CD4-positive, alpha-beta T cell treated with Interleukin-1 beta for 1 hour (primary cell): ENCODE measurements at places on chromosomes 16 and 17.

GRCh38 chr16:72884573-72884972 lies 163.4 kb downstream of the ZFHX3 start:
- no peak for DNase-seq

DNA sequence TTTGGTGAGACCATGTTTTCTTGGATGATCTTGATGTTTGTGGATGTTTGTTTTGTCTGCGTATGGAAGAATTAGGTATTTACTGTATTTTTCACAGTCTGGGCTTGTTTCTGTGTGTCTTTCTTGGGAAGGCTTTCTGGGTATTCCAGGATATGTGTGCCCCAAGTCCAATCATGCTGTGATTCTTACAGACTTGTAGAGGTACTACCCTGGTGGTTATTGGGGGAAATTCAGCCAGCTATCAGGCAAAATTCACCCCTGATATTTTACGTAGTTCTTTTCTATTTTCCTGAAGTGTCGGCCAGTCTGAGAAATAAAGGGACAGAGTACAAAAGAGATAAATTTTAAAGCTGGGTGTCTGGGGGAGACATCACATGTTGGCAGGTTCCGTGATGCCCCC lies 33.4 kb upstream of the ARL4D start:
- DNase-seq, result no peak

- DNase-seq, result no peak
Measured at GRCh38 chr16:28904828-28905227, 20.2 kb downstream of the RABEP2 start.

DNA sequence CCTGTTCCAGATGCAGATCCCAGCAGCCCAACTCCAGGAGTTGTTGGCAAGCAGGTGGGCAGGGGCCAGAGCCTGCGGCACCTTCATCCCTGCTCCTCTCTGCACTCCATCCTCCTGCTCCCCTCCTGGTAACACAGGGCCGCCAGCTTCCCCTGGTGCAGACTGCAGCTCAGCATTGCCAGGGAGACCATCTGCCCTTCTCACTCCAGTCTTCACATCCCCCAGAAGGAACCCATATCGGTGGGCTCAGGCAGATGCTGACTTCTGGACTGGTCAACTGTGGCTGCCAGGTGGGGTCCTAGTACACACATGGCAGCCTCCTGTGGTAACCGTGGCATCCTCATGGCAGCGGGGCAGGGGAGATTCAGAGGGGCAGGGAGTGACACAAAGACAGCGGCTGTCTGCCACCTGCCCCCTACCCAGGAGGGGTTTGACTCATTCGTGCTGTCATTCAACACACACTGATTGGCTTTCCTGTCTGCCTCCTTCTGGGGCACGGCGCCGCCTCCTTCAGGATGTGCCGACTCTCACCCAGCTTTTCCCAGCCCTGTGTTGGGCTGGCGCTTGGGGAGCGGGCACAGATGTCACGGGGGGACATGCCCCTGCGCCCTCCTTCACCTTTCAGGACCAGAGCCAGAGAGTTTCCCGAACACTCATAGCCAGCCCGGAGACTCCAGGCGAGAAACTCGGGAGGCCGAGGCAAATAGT lies 120.9 kb downstream of the CMIP start:
- no peak for DNase-seq

GRCh38 chr16:595942-596735 lies 6.3 kb downstream of the RAB40C start:
- DNase-seq, result no peak

DNA sequence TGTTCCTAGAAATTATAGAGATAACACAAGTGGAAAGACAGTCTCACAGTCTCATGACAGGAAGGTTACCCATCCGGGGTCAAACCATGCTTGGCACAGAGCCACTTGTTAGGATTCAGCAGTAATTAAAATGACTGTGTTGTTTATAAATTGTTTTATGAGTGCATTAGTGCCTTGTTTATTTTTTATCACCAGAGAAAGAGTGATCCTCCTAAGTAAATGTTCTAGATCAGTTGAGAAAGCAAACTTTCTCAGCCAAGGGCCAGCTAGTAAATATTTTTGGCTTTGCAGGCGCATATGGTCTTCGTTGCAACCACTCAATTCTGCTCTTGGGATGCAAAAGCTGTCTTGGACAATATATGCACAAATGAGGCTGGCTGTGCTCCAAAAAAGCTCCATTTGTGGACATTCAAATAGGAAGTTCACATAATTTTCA lies 253.9 kb upstream of the CACNG5 start:
- no peak for DNase-seq

DNA sequence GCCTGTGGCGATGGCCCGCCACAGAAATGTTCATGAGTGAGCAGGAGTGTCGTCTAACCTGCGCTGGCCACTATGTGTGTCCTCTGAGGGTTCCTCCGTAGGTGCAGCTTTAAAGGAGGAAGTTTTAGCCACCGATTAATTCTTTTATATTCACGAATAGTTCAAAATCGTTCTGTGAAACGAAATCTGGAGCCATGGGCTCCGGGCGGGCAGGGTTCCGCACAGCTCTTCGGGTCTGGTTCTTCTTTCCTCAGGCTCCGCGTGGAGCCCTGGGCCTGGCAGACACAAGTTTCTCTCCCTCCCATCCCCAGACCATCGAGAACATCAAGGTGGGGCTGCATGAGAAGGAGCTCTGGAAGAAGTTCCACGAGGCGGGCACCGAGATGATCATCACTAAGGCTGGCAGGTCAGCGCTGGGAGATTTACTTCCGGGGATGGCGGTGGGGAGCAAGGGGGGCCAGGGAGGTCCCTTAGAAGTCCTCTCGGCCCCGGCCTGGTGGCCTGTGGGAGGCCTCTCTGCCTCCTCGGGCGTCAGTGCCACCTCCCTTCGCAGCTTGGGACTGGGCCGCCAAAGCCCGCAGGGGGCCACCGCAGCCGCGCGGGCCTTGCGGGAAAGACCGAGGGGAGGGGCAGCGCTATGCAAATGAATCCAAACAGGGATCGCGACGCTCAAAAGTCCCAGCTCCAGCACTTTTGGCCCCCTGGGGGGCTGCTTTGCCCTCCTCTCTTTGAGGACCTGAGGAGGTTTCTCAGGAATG lies 5.2 kb downstream of the TBX4 start:
- no peak for DNase-seq

DNA sequence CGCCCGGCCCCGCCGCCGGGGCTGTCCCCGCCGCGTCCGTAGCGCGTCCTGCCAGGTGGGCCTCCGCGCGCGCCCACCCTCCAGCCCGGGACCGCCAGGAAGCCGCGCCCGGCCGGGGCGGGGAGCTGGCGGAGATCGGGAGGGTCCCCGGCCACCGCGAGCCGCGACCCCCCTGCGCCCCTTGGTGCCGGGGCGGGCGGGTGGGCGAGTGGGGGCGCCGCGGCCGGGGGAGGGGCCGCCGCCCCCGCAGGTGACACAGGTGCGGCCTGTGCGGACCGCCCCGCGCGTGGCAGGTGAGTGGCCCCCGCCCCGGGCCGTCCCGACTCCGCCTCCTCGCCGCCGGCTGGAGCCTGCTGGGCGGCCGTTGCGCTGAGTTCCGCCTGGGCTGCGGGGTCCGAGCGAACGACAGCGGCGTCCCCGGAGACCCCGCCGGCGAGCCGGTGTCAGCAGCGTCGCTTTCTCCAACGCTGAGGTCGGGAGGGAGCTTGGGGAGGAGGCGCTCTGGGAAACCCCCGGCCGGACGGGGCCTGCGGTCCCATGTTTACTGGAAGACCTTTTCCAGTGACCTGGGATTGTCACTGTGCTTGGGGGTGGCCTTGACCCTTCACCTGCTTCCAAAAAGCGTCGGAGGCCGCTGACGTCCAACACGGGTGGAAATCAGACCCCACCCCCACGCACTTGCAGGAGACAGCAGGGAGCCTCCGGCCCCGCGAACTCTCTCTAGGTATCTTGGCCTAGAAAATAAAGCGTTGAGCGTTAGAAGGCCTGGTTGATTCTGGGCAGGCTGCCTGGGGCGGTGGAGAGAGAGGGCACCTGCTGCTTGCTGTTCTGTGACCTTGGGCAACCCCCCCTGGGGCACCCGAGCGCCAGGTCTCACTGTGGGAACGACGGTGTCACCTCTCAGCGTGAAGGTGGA lies 542 bp downstream of the KLHL36 start:
- peak; percentile 33 for DNase-seq

DNA sequence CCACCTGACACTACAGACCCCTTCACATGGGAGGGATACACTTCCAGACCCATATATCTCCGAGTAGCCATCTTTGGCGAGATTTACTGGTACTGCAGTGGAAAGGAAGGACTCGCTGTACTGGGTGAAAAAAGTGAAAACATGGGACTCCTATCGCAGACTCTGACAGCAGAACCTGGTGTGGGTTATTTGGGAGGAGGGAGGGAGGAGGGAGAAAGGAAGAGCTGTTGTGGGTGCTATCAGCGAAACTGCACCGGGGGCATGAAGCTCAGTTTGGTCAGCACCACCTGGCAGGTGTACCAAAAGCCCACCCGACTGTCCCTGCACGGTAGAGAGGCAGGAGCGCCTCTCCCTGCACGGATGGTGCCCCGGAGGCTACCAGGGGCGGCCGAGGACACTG lies 5.0 kb downstream of the HBQ1 start:
- no peak for DNase-seq

DNA sequence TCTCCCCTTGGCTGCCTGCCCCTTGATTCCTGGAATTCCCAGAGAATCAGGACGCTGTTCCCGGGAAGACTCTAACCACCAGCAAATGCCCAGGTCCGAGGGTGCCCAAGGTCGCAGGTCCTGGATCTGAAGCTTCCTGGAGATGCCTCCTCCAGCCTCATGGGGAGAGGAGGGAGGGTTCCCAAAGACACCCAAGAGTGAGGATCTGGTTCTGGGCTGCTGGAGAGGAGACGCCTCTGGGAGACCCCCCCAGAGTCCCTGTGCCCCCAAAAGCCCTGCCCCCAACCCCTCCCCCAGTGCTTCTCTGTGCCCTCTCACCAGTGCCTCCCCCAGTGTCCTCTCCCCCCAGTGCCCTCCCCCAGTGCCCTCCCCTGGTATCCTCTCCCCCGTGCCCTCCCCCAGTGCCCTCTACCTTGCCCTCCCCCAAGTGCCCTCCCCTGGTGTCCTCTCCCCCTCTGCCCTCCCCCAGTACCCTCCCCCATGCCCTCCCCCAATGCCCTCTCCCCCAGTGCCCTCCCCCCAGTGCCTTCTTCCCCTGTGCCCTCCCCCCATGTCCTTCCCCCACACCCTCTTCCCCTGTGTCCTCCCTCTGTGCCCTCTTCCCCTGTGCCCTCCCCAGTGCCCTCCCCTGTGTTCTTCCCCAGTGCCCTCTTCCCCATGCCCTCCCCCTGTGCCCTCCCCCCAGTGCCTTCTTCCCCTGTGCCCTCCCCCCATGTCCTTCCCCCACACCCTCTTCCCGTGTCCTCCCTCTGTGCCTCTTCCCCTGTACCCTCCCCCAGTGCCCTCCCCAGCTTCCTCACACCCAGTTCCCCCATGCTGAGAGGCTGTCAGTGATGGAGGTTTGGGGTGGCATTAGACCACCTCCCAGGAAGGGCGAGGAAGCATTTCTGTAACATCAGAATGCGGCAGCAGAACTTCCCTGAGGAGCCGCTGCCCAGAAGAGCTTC lies 6.3 kb upstream of the SECTM1 start:
- no peak for DNase-seq

DNA sequence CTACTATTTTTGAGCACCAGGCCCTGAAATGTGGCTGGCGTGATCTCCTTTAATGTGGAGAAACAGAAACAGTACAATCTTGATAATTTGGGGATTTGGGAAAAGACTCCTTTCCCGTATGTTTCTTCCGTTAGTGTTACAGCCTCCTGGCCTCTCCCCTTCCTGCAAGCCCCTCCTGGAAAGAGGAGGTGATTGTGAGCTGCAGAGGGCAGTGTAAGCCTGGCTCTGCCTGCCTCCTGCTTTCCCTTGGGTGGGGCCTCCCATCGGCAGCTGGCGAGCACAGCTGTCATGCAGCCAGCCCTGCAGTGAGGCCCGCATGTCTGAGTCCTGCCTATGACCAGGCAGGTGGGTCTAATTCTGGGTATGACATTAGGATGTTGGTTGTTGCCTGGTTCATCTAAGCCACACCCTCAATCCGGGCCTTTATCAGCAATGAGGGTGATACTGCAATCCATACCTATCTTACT lies 48.7 kb upstream of the WSB1 start:
- peak; percentile 36 for DNase-seq

GRCh38 chr16:1981398-1981836 lies at the start of gene NOXO1:
Gene NOXO1, minus strand, starts transcription at chr16:1981469. Its CDS starts 290 bp downstream, at chr16:1981179.
- DNase-seq, result no peak

GRCh38 chr17:49259663-49260010 lies 29.1 kb upstream of the PHOSPHO1 start:
- DNase-seq, result no peak

- DNase-seq, result no peak
Measured at GRCh38 chr16:17412791-17413190, 58.0 kb downstream of the XYLT1 start.

DNA sequence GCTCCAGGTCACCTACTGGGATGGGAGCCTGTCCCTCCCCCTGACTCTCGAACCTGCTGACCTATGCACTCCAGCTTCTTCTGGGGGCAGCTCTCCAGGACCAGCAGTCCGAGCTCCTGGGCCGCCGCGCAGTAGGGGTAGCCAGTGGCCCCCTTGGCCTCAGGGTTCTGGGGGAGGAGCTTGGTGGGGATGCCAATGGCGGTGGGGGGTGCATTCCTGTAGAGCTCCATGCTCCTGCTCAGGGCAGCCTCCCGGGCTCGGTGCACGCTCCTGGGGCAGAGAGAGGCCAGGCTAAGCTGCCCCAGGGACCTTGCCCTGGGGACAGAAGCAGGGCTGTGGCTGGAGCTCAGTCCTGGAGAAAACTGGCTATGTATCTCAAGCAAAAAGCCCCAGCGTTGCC lies 7.7 kb upstream of the SPATA2L start:
- DNase-seq, result no peak

GRCh38 chr16:88781140-88782077 lies 3.6 kb downstream of the PIEZO1 start:
- DNase-seq, result peak; percentile 74

DNA sequence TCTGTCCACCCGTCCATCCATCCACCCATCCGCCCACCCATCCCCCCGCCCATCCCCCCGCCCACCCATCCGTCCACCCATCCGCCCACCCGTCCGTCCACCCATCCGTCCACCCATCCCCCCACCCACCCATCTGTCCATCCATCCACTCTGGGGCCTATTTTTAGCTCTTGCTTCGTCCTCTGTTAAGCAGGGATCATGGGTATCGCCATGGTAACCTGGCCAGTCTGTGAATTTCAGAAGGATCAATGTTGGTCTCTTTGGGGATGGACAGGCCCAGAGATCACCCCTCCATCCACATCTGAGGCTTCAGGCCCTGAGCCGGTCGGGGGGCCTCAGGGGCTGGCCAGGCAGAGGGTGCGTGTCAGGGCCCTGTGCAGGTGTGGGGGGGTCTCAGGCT lies 15.2 kb upstream of the DPEP1 start:
- no peak for DNase-seq

GRCh38 chr16:86994651-86995171 lies 322.5 kb downstream of the C16orf95 start:
- no peak for DNase-seq

DNA sequence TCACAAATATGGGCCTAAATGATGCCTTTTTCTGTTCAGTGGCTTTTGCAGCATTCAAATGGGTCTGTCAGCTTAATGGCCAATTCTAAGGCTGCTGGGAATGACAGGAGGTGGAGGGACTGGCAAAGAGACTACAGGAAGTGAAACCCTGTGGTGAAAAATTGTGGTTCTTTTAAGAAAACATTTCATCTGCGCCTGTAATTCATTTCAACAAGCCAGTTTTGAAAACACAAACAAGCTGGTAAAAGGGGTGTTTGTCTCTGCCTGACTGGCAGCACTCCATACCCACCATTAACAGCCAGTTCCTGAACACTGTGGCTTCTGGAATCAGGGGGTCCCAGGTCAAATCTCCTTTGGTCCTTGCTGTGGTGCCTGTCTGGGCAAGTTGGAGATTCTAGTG lies 3.6 kb upstream of the KDM8 start:
- peak; percentile 24 for DNase-seq
